ENCODE measurements at places on chromosomes 7 and 10.

- DNase-seq = peak; percentile 50
Observed at GRCh38 chr10:28250782-28251181, 52.1 kb downstream of the MPP7 start.

- DNase-seq = no peak
Observed at GRCh38 chr7:79854621-79855020, 280.0 kb upstream of the GNAI1 start.

DNA sequence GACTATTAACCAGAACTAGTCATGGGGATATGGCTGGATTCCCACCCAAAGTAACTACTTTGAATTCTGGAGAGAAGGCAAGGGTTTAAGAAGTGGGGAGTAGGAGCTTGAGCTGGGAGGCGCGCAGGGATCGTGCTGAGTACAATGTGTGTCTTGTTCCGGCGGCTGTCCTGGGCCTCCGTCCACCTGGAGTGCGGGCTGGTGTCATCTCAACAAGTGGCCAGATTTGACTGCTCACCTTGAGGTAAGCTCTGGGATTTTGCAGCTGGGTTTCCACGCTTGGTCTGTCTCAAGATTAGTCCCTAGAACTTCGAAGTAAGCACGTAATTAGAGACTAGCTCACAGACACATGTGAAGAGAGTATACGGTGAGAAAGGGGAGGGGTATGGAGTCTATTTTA, 49.4 kb downstream of the GLRX3 start:
- DNase-seq = no peak

DNA sequence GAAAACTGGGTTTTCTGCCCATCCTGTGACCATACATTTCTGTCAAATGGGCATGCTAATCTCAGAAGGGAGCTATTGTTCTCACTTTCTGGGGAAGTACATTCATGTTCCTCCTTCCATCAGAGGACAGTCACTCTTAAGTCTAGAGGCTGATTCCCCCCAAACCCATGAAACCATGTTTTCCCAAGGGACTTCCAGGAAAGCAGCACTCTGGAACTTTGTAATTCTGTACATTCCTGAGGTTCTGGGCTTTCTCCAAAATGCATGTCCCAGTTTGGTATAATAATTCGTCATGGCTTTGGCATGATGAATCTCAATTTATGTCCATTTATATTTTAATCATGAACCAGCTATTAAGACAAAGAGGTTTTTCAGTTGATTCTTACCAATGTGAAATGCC, 688.1 kb downstream of the LRMDA start:
- peak; percentile 43 for DNase-seq

- no peak for DNase-seq
Observed at GRCh38 chr10:27470885-27471284, 33.2 kb upstream of the RAB18 start.

- no peak for DNase-seq
Observed at GRCh38 chr10:59901470-59901869, 4.9 kb downstream of the CCDC6 start.

DNA sequence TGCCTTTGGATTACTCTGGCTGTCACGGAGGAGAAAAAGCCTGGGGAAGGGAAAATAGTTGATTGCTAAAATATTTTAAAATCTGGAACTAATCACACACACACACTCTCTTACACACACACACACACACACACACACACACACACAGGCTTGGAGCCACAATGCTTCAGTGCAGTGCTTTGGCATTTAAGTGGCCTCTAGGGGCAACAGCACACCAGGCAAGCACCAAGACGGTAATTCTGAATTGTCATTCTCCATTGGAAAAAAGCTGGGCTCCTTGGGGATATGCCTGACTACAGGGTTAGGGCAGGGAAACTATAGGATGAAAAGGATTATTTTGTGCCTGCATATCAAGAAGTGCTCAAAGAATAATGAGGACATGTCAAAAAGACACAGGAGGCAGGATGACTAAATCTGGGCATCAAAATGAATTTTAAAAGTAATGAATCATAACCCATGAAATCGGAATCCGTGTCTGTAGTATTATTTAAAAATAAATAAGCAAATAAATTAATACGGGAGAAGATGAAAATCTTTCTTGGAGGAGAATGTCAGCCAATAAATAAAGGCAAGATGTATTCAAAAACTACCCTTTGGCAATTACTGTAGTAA, 30.4 kb upstream of the DDC start:
- DNase-seq = peak; percentile 27

DNA sequence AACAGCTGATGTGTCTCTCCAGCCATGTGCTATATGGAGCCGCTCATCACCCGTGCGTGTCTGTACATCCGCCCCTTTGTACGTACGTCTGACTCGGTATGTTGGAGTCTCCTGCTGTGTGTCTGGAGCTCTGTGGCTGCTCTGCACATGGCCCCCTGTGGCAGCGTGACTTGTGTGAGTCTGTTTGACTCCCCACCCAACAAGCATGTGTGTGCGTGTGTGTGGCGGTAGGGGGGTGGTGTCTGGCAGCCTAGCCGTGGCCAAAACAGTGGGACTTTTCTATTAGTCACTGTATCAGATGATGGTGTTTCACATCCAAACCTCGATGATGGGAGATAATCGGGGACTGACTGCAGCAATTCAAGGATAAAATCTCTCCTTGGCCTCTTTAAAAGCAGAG, 94.1 kb downstream of the COL13A1 start:
- peak; percentile 30 for DNase-seq

GRCh38 chr10:1084011-1084950, 28.1 kb downstream of the WDR37 start:
- DNase-seq = no peak

GRCh38 chr7:139618482-139619366, 95.2 kb downstream of the CLEC2L start:
- peak; percentile 53 for DNase-seq

GRCh38 chr7:134356421-134356936, 39.7 kb upstream of the SLC35B4 start:
- DNase-seq = no peak

DNA sequence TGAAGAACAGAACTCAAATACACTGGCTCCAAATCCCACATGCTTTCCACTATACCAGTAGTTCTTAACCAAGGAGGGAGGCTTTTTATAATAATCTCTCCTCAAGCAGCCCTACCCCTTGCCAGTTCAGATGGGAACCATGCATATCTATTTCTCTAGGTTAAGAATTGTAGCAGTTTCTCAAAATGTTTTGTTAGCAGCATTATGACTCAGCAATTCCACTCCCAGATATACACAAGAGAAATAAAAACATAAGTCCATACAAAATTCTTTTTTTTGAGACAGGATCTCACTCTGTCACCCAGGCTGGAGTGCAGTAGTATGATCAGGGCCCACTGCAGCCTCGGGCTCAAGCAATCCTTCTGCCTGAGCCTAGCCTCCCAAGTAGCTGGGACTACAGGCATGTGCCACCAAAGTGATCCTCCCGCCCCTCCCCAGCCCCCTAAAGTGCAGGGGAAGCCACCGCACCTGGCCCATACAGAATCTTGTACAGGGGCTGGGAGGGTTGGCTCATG, 18.1 kb downstream of the YWHAG start:
- peak; percentile 32 for DNase-seq

DNA sequence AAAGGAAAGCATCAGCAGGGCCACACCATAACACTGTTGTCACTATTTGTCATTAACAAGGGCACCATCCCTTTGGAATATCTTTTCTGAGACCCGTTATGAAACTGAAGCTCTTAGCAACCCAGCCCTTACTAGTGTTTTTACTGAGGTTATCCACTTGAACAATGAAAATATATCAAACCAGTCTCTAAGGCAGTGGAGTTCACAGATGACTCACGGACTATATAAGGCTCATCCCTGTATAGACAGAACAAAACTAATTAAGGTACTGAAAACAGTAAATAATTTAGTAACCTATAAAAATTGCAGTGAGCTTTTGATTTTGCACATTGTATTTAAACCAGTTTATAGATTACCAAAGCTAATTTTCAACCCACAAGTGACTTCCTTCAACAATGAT, 196.0 kb downstream of the ELAPOR2 start:
- no peak for DNase-seq

DNA sequence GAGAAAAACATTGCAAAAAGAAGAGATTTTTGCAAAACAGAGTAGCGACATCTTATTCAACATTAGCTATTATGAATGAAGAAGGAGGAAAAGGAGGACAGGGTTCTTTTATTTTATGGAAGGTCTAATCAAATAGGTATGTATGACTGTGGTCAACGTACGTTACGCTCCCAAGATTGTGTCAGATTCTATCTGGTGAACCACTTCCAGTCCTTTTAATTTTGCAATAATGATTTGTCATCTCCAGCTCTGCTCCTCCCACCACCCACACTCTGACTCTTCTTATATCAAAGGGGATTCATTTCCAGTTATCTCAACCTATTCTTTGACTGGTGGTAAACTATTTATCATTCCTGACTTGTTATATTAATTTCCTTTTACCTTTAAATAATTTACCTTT, 259.9 kb downstream of the CACNA2D1 start:
- peak; percentile 91 for DNase-seq

DNA sequence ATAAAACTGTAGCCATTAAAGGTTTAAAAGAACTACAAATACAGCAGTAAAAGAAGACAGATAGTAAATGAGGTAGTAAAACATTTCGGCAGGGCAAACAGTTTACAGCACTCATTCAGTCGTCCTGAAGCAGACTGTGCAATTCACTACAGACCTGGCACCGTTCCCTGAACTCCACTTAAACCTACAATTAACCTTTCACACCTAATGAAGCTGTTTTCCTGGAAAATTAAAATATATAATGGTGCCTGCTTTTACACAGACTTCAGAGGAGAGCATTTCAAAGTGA, 335.3 kb downstream of the GFRA1 start:
- DNase-seq = peak; percentile 37

DNA sequence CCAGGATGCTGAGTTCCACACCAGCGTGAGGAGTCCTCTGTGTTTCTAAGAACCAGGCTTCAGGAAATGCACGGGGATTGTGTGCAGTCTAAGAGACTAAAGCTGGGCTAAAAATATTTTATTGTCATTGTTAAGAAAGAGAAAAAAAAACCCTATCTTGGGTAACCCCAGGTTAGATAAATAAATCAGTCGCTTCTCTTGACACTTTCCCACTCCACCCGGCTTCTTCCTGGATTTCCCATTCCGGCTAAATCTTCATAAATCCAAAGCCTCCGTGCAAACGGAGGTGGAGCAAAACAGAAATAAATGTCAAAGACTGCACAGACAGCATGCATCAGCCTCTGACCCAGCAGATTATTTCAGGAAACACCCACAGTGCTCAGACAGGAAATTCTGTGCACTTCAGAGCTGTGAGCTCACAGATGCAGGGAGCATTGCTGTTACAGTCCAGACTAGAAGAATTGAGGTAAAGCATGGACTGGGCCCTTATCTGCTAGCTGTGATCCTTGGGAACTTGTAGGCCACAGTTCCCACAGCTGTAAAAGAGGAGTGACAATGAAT, 44.8 kb upstream of the GRID1 start:
- DNase-seq = peak; percentile 64

GRCh38 chr7:94100723-94101345, 96.7 kb upstream of the BET1 start:
- DNase-seq = no peak

DNA sequence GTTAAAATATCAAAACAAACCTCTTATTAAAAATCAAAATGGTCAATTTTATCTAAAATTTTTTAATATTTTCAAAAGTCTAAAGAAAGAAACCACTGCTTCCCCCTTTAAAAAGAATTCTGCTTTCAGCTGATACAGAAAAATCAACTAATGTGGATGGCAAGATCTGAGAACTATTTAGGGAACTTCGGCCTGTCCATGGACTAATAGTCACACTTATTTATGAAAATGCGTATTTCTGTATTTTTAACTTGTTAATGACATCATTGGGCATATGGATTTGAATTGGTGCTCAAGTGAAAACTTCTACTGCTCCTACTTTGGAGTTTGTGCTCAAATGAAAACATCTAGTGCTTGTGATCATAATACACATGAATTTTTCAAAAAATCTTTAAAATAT, 31.9 kb downstream of the RNLS start:
- DNase-seq = no peak

GRCh38 chr7:70005891-70006260, 407.6 kb downstream of the AUTS2 start:
- DNase-seq = no peak

- DNase-seq = no peak
Observed at GRCh38 chr10:535952-536351, 153.5 kb downstream of the DIP2C start.

- no peak for DNase-seq
Observed at GRCh38 chr10:22837351-22837750, 90.5 kb upstream of the ARMC3 start.

- DNase-seq = peak; percentile 96
Observed at GRCh38 chr10:49387071-49387470, 8.8 kb downstream of the DRGX start.

DNA sequence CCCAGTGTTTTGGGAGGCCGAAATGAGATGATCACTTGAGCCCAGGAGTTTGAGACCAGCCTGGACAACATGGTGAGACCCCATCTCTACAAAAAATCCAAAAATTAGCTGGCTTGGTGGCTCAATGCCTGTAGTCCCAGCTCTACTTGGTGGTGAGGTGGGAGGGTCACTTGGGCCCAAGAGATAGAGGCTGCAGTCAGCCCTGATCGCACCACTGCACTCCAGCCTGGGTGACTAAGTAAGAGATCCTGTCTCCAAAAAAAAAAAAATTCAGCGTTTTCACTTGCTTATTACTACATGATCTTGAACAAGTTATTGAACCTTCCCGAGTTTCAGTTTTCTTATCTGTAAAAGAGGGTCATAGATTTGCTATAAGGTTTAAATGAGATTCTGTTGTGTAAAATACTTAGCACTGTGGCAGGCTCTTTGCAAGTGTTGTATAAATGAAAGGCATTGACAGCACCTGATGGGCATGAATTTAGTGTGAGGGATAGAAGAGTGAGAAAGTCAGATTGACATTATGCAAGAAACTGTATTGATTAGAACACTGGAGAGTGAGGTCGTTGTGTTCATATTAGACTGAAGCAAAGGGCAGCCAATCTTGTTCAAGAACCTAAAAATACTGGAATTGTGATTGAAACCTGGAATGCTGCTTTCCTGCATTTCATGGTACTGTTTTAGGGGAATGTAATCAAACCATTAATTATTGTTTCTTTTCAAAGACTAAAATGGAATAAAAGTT, 136.8 kb downstream of the LCOR start:
- no peak for DNase-seq

DNA sequence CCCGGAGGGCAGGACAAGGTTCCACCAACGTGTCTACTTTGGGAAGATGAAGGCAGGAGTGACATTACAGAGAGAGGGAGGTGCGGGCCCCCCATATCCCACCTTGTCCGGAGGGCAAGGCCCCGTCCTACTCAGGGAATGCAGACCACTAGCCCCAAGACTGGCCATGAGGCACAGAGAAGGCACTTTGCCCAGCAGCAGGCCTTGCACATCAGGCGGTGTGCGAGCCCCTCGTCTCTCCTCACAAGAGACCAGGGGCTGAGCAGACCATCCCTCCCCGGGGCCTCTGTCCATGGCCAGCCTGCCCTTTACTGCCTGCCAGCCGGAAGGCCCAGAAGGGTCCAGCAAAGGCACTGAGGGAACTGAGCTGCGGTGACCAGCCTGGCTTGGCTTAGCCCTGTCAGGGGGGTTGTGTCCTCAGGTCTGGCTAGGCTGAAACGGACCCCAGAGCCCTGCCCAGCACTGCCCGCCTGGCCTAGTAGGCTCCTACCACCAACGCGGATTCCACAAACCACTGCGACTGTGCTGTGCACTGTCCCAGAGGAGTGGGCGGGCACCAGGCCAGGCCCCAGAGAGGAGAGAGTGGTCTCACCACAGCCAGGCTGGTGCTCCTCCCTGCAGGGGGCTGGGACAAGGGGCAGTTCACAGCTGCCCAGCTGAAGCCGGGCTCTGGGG, 16.7 kb downstream of the CAMK2B start:
- no peak for DNase-seq

Data from ELR (cell line).